ENCODE measurements at places on chromosomes 16 and 17. TPM values are rescaled to one million over a fixed set of nuclear protein-coding genes. Genes with fewer than 3 reads are reported as not detected.
A peak's percentile ranks its signal among the peaks of the same experiment; 100 is the strongest.

DNA sequence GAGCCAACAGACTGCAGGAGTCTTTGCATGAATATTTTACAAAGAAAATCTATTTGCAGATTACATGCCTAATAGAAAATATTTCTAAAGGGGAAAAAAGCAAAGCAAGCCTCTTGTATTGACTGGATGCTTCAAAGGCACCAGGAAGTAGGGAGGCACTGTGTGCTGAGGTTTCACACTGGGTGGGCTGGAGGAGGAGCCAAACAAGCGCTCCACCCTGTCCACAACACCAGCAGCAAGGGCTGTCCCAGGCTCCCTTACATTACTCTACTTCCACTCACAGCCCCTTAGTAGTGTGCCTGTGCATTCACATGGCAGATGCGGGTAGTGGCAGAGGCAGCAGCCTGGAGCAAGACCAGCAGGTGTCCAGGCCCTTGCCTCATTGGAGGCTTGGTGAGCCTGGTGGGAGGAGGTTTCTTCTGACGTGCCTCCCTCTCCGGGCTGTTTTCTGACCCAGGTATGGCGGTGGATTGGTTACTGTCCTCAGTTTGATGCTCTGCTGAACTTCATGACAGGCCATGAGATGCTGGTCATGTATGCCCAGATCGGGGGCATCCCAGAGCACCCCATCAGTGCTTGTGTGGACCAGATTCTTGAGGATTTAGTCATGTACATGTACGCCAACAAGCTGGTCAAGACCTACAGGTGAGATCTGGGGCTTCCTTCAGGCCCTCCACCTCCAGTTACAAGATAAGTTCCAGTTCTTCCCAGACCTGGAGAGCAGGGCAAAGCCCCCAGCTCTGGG, 7.0 kb upstream of the CCNF start:
- H3K36me3 ChIP-seq: no peaks in the 10 kb centered on the region
- H3K4me3 ChIP-seq: no peak overlapping the region
- no peaks in the 10 kb centered on the region for H3K4me1 ChIP-seq

DNA sequence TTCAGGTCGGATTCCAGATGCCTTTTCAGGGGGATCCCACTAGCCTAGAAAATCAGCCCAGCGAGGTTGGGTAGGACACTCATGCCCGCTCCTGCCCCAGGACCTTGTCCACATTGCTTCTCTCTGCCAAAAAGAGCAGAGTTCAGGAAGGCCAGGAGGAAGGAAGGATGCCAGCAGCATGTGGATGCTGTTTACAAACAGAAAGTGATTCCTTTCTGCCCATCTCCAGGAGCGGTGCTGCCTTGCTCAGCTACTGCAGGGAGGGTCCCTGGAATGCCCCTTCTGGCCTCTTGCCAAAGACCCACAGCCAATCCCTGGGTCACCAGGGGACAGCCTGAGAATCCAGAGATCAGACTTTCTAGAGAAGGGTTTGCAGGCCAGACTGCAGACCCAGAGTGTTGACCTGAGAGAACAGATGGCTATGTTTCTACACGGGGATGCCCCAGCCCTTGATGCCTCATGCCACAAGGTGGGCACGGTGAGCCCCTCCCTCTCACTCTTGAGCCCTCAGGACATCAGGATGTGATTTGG, 32.3 kb upstream of the EMP2 start:
- no peak overlapping the region for H3K27ac ChIP-seq
- no peak overlapping the region for H3K4me3 ChIP-seq
- H3K36me3 ChIP-seq: no peaks in the 10 kb centered on the region
- no peaks in the 10 kb centered on the region for H3K4me1 ChIP-seq
- no peak for DNase-seq

- H3K36me3 ChIP-seq: no peaks in the 10 kb centered on the region
- H3K27ac ChIP-seq: no peak overlapping the region
- no peaks in the 10 kb centered on the region for H3K4me1 ChIP-seq
- DNase-seq: no peak
- no peak overlapping the region for H3K4me3 ChIP-seq
- H3K27me3 ChIP-seq: no peaks in the 10 kb centered on the region
These were observed 8.2 kb upstream of the TMEM94 start for GRCh38 chr17:75447951-75448856.

DNA sequence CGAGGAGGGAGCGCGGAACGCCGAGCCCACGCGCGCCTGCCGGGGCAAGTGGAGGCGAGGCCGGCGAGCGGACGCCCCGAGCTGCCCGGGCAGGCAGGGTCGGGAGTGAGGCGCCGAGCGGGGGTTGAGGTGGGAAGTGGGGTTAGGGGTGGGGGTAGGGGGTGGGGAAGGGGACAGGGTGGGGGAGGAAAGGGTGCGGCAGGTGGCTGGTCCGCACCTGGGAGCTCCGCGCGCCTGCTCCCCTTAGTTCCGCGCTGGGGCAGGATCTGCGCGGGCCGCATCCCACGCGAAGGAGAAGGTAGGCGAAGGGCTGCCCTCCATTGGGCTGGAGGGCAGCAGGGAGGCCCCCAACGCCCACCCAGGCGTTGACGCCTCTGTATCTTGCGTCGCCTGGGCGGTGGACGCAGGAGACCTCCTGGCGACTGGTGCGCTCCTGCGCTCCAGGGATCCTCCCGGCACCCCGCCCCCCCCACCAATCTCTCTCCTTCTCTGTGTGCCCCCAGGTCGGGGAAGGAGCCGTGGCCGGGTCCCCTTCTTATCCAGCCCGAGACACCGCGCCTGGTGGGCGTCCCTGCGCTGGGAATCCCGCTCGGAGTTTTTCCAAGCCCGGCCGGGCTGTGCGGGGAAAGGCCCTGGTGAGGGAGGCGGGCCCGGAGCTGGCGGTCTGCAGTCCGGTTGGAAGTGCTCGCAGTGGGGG, 51.3 kb upstream of the AMZ2 start:
- H3K27me3 ChIP-seq: peaks cover 14% of the 10 kb centered on the region

- H3K27ac ChIP-seq: no peak overlapping the region
- no peaks in the 10 kb centered on the region for H3K36me3 ChIP-seq
- no peak for DNase-seq
These were observed 70.1 kb downstream of the KCNJ2 start for GRCh38 chr17:70239391-70239826.

DNA sequence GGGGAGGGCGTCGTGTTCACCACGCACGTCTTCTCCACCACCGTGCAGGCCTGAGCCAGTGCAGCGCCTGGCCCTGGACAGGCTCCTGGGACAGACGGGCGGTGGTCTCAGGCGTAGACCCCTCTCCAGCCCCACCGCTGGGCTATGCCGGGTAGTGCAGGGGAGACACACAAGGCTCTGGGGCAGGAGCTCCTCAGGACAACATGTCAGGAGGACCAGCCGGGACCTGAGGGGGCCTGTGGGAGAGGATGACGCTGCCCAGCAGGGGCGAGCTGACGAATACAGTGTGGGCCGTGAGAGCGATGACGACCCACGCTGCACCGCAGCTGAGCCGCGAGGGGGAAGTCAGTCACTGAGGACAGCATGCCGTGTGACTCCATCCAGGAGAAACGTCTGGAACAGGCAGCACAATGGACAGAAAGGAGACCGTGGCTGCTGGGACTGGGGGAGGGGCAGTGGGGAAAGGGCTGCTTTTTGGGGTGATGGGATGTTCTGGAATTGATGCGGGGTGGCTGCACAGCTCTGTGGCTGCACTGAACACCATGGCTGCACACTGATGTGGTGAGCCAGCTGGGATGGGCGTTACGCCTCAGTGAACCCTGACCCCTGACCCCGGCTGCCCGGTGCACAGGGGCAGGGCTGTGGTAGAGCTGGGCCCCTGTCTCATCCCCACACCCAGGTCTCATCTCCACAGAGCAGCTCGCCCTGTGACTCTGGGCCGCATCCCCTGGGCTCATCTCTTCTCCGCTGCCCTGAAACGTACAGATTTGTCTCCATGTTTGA, 20.2 kb downstream of the DNASE1 start:
- H3K36me3 ChIP-seq: peaks cover 6% of the 10 kb centered on the region
- no peak for DNase-seq
- no peaks in the 10 kb centered on the region for H3K27me3 ChIP-seq
- no peaks in the 10 kb centered on the region for H3K4me1 ChIP-seq

- H3K27me3 ChIP-seq: no peaks in the 10 kb centered on the region
- H3K4me3 ChIP-seq: no peak overlapping the region
- DNase-seq: no peak
These were observed 56.1 kb upstream of the MED13 start for GRCh38 chr17:62121025-62121730.

DNA sequence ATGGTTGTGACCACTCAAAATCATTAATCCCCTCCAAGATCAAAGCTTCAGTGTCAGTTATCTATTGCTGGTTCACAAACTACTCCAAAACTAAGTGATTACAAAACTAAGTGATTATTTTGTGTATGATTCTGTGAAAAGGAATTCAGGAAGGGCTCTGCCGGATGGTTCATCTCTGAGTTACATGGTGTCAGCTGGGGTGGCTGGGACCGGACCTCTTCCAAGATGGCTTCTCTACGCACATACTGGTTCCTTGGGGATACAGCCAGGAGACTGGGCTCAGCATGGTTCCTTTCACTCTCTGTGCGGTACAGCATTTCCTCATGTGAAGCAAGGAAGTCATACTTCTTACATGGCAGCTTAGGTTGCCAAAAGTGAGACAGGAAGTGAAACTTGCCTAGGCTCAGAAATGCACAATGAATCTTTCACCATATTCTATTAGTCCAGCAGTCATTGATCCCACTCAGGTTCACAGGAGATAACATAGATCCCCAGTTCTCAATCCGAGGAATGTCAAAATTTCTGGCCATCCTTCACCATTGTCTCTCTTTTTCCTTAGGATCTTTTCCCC, 97.9 kb upstream of the IRX6 start:
- no peak overlapping the region for H3K27ac ChIP-seq
- DNase-seq: no peak
- H3K4me3 ChIP-seq: no peak overlapping the region

DNA sequence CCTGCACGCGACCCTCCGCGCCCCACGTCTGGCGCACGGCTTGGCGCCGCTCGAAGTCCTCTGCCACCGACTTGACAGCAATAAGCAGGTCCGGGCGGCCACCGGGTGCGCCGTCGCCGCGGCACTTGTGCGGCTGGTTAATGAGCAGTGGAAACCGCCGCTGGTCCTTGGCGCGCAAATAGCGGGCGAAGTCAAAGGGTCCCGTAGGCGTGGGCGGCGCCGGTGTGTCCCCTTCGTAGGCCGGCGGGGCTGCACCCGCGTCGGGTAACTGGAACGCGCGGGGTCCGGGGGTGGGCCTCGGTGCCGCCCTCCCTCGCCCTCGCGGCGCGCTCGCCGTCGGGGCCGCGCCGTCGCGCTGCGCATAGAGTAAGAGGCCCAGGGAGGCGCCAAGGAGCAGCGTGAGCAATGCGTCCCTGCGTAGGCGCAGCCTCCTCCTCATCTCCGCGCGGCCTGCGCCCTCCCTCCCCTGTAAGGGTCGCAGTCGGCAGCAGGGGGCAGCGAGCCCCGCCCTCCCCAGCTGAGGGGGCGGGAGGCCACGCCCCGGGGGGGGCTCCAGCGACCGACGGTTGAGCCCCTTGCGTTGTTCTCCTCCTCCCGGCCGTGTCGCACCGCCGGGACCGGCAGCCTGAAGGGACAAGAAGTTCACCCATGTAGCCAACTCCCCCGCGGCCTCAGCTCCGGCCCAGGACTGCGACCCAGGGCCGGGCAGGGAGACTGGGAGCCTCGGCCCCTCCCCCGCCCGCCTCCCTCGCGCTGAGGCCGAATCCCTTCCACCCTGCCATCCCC, 558 bp downstream of the B3GNT9 start:
- no peaks in the 10 kb centered on the region for H3K27me3 ChIP-seq
- H3K27ac ChIP-seq: peak overlapping the region; percentile 82
- no peaks in the 10 kb centered on the region for H3K36me3 ChIP-seq
- peak overlapping the region; percentile 75 for H3K4me3 ChIP-seq

- no peaks in the 10 kb centered on the region for H3K27me3 ChIP-seq
- no peak overlapping the region for H3K4me3 ChIP-seq
- H3K36me3 ChIP-seq: peaks cover 2% of the 10 kb centered on the region
These were observed 21.4 kb downstream of the GALNS start for GRCh38 chr16:88835383-88835782.

DNA sequence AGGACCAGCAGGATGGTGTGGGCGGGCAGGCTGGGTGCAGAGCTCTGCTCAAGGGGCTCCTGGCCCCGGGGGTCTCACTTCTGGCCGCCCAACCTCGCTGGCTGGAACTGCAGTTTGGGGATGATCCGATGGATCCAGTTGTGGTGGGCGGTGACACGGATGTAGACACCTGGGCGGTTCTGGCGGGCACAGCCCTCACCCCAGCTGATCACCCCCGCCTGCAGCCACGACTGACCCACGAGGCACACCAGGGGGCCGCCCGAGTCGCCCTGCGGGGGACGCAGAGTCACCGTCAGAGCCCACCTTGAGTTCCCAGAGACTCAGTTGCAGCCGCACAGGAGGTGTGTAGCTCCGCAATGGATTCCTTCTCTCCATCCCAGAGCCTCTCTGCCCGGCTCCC, 7.5 kb downstream of the PRSS27 start:
- no peak overlapping the region for H3K27ac ChIP-seq
- no peaks in the 10 kb centered on the region for H3K36me3 ChIP-seq
- no peak for DNase-seq
- H3K4me3 ChIP-seq: no peak overlapping the region
- no peaks in the 10 kb centered on the region for H3K4me1 ChIP-seq
- H3K27me3 ChIP-seq: no peaks in the 10 kb centered on the region

GRCh38 chr17:50330151-50330775, 15.7 kb upstream of the XYLT2 start:
- H3K27me3 ChIP-seq: no peaks in the 10 kb centered on the region
- no peaks in the 10 kb centered on the region for H3K4me1 ChIP-seq
- H3K4me3 ChIP-seq: no peak overlapping the region
- no peak overlapping the region for H3K27ac ChIP-seq

DNA sequence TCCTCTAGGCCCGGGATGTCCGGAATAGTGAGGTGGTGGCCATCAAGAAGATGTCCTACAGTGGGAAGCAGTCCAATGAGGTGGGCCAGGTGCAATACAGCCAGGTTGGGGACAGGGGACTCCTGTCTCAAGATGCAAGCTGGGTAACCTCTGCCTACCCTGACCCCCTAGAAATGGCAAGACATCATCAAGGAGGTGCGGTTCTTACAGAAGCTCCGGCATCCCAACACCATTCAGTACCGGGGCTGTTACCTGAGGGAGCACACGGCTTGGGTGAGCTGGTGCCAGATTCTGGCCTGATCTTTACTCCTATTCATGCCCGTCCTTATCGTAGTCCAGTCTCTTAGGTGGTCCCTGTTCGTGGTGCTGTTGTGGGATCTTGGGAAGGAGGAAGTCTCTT, 4.4 kb downstream of the TAOK2 start:
- H3K4me3 ChIP-seq: no peak overlapping the region
- H3K36me3 ChIP-seq: peaks cover 28% of the 10 kb centered on the region
- H3K27me3 ChIP-seq: no peaks in the 10 kb centered on the region
- H3K4me1 ChIP-seq: peaks cover 19% of the 10 kb centered on the region
- no peak overlapping the region for H3K27ac ChIP-seq

- no peak overlapping the region for H3K27ac ChIP-seq
- no peak overlapping the region for H3K4me3 ChIP-seq
- H3K36me3 ChIP-seq: no peaks in the 10 kb centered on the region
- DNase-seq: no peak
- no peaks in the 10 kb centered on the region for H3K4me1 ChIP-seq
- H3K27me3 ChIP-seq: no peaks in the 10 kb centered on the region
These were observed 255.4 kb downstream of the IRX3 start for GRCh38 chr16:54031107-54031760.

The CDH3 gene
- 16.7 TPM for total RNA-seq

The TP53TG3C gene
- total RNA-seq: not detected

The CBX8 gene
- total RNA-seq: 15.3 TPM

The CACNG1 gene
- total RNA-seq: 0.13 TPM

Data from Panc1 (cell line).